A375 (cell line): ENCODE measurements at places on chromosomes 6 and 20. TPM values are rescaled to one million over a fixed set of nuclear protein-coding genes. Genes with fewer than 3 reads are reported as not detected.

The SLC12A5 gene
- not detected in 2 replicates for total RNA-seq

The LGSN gene
- not detected in 2 replicates for total RNA-seq

The VSX1 gene
- total RNA-seq = not detected in 2 replicates

The IRF4 gene
- total RNA-seq = 0.19 and 3.3 TPM in 2 replicates

The PRDM1 gene
- 3.5 and 4.7 TPM in 2 replicates for total RNA-seq

The DEFB124 gene
- not detected in 2 replicates for total RNA-seq

The MTG2 gene
- 30.0 and 42.6 TPM in 2 replicates for total RNA-seq

The RAB44 gene
- total RNA-seq = 0.11 TPM in 1 of 2 replicates, not detected in the other

The ZNF831 gene
- not detected in 2 replicates for total RNA-seq
